CD8-positive, alpha-beta memory T cell (primary cell): ENCODE measurements at places on chromosomes 1 and 21. TPM values are rescaled to one million over a fixed set of nuclear protein-coding genes. Genes with fewer than 3 reads are reported as not detected.
A peak's percentile ranks its signal among the peaks of the same experiment; 100 is the strongest.

- no peak overlapping the region for H3K27ac ChIP-seq
- H3K4me1 ChIP-seq: peaks cover 44% of the 10 kb centered on the region
- H3K4me3 ChIP-seq: no peak overlapping the region
- H3K27me3 ChIP-seq: no peaks in the 10 kb centered on the region
- DNase-seq: no peak
Measured at GRCh38 chr1:16900751-16901150, 5.0 kb downstream of the RNU1-2 start.

CSRP1 gene
- total RNA-seq: 66.9 TPM

PALMD gene
- total RNA-seq: not detected

GRCh38 chr1:180530501-180530900, 28.1 kb upstream of the ACBD6 start:
- H3K36me3 ChIP-seq: no peaks in the 10 kb centered on the region
- H3K4me3 ChIP-seq: no peak overlapping the region
- no peak for DNase-seq
- no peaks in the 10 kb centered on the region for H3K4me1 ChIP-seq
- H3K27ac ChIP-seq: no peak overlapping the region
- H3K27me3 ChIP-seq: no peaks in the 10 kb centered on the region

DNA sequence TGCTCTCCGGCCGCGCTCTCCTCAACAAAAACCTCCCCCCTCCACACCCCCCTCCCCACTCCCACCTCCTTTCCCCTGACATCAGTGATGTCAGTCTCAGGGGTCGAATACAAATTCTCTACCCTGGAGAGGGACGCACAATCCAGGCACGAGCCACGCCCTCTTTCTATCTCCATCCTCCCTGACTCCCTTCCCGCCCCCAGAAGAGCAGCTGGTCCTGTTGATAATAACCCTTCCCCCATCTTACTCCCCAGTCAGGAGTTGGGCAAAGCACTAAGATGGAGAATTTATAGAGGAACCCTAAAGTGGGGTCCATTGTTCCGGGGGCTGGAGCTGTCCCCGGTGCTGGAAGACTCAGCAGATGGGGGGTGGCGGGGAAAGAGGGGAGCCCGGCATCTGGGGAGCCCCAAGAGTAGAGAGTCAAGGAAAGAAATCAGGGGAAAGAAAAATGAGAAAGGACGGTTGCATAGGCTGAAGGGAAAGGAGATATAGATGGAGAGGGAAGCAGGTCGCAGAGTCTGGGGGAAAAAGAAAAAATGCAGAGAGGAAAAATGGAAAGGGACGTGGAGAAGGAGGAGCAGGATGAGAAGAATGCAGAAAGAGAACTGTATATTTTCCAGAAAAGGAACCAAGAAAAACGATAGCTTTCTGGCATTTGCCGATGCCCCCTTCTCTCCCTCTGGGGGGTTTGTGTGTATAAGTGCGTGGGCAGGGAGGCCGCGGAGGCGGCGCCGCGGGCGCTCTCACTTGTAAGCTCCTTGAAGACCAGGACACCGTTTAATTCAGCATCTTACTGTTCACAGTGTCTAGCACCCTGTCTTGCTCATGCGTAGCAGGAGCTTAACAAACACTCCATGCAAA, at the start of gene CELF3:
Gene CELF3, minus strand, starts transcription at position 33 of the 861 bp plus-strand sequence. CDS start 783 bp downstream, outside the sequence.
- DNase-seq: peak; percentile 56
- H3K27me3 ChIP-seq: peaks cover 13% of the 10 kb centered on the region
- peaks cover 25% of the 10 kb centered on the region for H3K4me1 ChIP-seq
- H3K4me3 ChIP-seq: no peak within 1 kb of the TSS
- H3K27ac ChIP-seq: no peak within 1 kb of the TSS

DNA sequence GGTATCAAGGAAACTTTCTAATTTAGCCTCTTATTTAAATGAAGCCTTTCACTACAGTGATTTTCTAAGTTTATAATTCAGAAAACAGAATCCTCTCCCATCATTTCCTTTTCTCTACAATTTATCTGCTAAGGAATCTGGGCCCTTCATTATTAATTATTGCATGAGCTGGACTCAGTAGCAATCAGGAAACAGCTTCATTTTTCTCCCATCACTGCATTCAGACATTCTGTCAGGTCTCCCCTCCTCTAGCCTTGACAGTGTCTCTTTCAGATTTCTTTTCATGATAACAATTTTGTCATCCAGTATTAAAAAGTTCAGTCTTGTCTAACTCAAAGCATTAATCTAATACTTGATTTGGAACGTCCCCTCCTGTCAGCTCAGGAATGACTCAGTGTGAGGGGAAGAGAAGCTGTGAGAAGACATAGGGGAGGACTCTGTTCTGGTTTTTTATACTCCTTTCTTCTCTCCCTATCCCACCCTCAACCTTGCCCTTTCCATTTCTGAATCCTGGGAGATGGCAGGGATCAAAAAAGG, 28.1 kb downstream of the SLC44A5 start:
- H3K27me3 ChIP-seq: no peaks in the 10 kb centered on the region
- no peaks in the 10 kb centered on the region for H3K4me1 ChIP-seq
- no peaks in the 10 kb centered on the region for H3K36me3 ChIP-seq
- no peak for DNase-seq

DNA sequence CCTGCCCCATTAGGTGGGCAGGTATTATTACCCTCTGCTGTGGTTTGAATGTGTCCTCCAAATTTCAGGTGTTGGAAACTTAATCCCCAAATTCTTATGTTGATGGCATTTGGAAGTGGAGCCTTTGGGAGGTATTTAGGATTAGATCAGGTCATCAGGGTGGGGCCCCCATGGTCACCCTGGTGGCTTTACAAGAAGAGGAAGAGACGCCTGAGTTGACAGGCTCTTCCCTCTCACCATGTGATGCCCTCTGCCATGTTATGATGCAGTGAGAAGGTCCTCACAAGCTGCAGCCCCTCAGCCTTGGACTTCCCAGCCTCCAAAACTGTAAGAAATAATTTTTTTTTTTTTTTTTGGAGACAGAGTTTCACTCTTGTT, 8.8 kb upstream of the THEMIS2 start:
- DNase-seq: no peak
- no peaks in the 10 kb centered on the region for H3K36me3 ChIP-seq
- no peak overlapping the region for H3K4me3 ChIP-seq
- H3K4me1 ChIP-seq: peaks cover 26% of the 10 kb centered on the region
- no peaks in the 10 kb centered on the region for H3K27me3 ChIP-seq

GRCh38 chr21:33947451-33948095, 32.0 kb upstream of the ATP5PO start:
- H3K36me3 ChIP-seq: no peaks in the 10 kb centered on the region
- DNase-seq: peak; percentile 80
- H3K27me3 ChIP-seq: no peaks in the 10 kb centered on the region
- H3K4me3 ChIP-seq: peak overlapping the region; percentile 49
- H3K27ac ChIP-seq: peak overlapping the region; percentile 100

- H3K36me3 ChIP-seq: no peaks in the 10 kb centered on the region
- no peak overlapping the region for H3K4me3 ChIP-seq
- no peak for DNase-seq
- H3K27ac ChIP-seq: no peak overlapping the region
- no peaks in the 10 kb centered on the region for H3K4me1 ChIP-seq
Measured at GRCh38 chr1:114315631-114316030, 162.0 kb upstream of the SYT6 start.

GRCh38 chr1:224052772-224053171, 61.1 kb upstream of the FBXO28 start:
- DNase-seq: no peak
- H3K4me3 ChIP-seq: no peak overlapping the region
- H3K4me1 ChIP-seq: peaks cover 3% of the 10 kb centered on the region
- H3K27me3 ChIP-seq: peaks cover 3% of the 10 kb centered on the region

- no peak overlapping the region for H3K4me3 ChIP-seq
- H3K36me3 ChIP-seq: no peaks in the 10 kb centered on the region
- no peak for DNase-seq
Measured at GRCh38 chr1:232045139-232045994, 418.8 kb downstream of the DISC1 start.

- no peak for DNase-seq
- H3K27me3 ChIP-seq: no peaks in the 10 kb centered on the region
- no peak overlapping the region for H3K4me3 ChIP-seq
- no peak overlapping the region for H3K27ac ChIP-seq
Measured at GRCh38 chr1:186974774-186975181, 146.0 kb downstream of the PLA2G4A start.

DNA sequence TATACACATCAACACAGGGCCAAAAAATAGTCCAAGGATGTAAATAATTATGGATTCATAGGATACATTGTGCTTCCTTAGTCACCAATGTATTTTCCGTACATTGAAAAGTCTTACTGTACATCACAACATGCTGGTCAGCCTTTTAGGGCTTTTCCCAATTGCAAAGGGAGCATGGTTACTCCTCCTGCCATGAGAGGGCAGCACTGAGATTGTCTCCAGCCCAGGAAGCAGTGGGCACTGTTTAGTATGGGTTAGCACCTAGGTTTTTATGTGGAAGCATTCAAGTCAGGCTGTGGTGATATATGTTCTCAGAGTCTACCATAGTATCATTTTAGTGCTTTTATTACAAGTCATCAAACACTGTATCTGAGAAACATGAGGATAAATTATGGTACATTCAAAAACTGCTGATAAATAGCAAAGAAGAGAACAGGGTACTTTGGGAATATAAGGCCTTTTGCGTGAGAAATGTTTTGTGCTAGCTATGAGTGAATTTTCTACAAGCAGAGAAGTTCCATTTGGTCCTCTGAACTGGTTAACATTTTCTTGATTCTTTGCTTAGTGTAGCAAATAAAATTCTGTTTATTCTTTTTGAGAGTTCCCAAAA, 34.0 kb downstream of the ST6GALNAC5 start:
- no peaks in the 10 kb centered on the region for H3K4me1 ChIP-seq
- no peak for DNase-seq
- H3K27me3 ChIP-seq: no peaks in the 10 kb centered on the region

ASPM gene
- 18.3 TPM for total RNA-seq

GNAT2 gene
- 0.53 TPM for total RNA-seq

GRCh38 chr1:116453906-116454305, 80.9 kb downstream of the ATP1A1 start:
- H3K27me3 ChIP-seq: no peaks in the 10 kb centered on the region
- H3K36me3 ChIP-seq: no peaks in the 10 kb centered on the region
- H3K27ac ChIP-seq: no peak overlapping the region
- no peaks in the 10 kb centered on the region for H3K4me1 ChIP-seq
- DNase-seq: no peak
- no peak overlapping the region for H3K4me3 ChIP-seq

DNA sequence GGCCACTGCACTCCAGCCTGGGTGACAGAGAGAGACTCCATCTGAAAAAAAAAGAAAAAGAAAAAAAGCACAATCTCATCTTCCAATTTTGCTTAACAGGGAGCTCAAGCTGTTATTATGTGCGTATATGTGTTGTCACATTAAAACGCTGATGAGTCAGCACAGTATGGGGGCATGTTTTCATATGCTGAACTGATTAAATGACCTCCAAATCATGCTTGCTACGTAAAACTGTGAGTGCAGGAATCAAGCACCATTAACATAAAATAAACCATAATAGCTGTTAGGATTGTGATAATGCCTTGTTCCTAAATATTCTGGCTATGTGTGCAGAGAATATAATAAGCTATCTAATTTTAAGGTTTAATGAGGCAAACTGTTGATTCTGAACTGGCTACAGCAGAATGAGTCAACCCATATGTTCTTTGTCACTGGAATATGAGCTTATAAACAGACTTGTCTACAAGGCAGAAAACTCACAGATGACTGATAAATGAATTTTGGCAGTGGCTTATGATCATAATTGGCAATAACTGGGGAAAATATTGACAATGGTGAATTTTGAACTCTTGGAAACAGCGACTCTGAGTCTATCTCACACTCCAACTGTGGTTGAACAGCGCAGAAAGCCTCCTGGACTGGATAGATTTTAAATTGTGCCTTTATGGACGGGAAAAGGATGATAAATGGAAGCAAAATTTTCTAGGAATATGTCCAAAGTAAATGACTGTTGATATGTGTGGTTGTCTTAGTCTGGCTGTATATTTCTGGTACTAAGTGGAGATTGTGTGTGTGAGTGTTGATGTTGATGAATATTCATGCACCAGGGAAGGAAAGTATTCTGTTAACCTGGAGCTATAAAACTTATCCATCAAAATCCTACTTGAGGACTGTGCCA, 75.5 kb downstream of the VCAM1 start:
- no peaks in the 10 kb centered on the region for H3K27me3 ChIP-seq
- H3K36me3 ChIP-seq: no peaks in the 10 kb centered on the region
- no peak overlapping the region for H3K27ac ChIP-seq
- DNase-seq: no peak
- H3K4me1 ChIP-seq: no peaks in the 10 kb centered on the region

OR2M3 gene
- not detected for total RNA-seq

WNT4 gene
- not detected for total RNA-seq

- no peak overlapping the region for H3K27ac ChIP-seq
- no peaks in the 10 kb centered on the region for H3K36me3 ChIP-seq
- H3K27me3 ChIP-seq: no peaks in the 10 kb centered on the region
Measured at GRCh38 chr1:113576271-113576670, 183.0 kb downstream of the PHTF1 start.

GRCh38 chr21:38459490-38459889, 38.8 kb downstream of the ERG start:
- H3K27ac ChIP-seq: no peak overlapping the region
- H3K27me3 ChIP-seq: no peaks in the 10 kb centered on the region
- H3K4me3 ChIP-seq: no peak overlapping the region

- peaks cover 9% of the 10 kb centered on the region for H3K36me3 ChIP-seq
- H3K27me3 ChIP-seq: no peaks in the 10 kb centered on the region
- no peak overlapping the region for H3K27ac ChIP-seq
- H3K4me3 ChIP-seq: no peak overlapping the region
- no peak for DNase-seq
Measured at GRCh38 chr1:145757420-145757819, 38.1 kb downstream of the CD160 start.

- no peaks in the 10 kb centered on the region for H3K4me1 ChIP-seq
- no peak for DNase-seq
- no peak overlapping the region for H3K27ac ChIP-seq
- H3K27me3 ChIP-seq: no peaks in the 10 kb centered on the region
- no peaks in the 10 kb centered on the region for H3K36me3 ChIP-seq
Measured at GRCh38 chr1:184069675-184070074, 18.1 kb downstream of the TSEN15 start.

FLG gene
- total RNA-seq: not detected

DNA sequence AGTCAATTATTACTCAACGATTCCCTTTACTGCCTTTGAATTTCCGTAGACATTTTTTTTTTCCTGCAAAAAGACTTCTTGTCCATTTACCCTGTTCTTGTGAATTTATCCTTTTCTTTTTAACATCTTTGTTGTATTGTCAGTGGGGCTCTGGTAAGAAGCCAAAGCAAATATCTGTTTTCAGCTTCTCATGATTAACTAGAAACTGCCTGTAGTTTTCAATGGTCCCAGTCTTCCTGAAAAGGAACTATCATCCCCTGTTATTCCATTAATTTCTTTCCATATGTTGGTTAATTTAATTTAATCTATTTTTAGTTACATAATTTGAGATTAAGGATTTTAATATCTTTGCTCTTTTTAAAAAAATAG, 28.0 kb downstream of the SH3BGR start:
- no peaks in the 10 kb centered on the region for H3K27me3 ChIP-seq
- H3K27ac ChIP-seq: no peak overlapping the region
- no peaks in the 10 kb centered on the region for H3K36me3 ChIP-seq
- no peak overlapping the region for H3K4me3 ChIP-seq
